Endothelial cell of umbilical vein (primary cell): ENCODE measurements at places on chromosomes 12 and 14. TPM values are rescaled to one million over a fixed set of nuclear protein-coding genes. Genes with fewer than 3 reads are reported as not detected.

LRRC9 gene
- not detected in 2 replicates for total RNA-seq

CLEC4D gene
- not detected in 2 replicates for total RNA-seq

MAP3K9 gene
- 0.05 and 0.11 TPM in 2 replicates for total RNA-seq

TSPAN19 gene
- total RNA-seq, result not detected in 2 replicates

GZMB gene
- total RNA-seq, result not detected in 2 replicates
